Endothelial cell of umbilical vein (primary cell): ENCODE measurements at places on chromosomes 6 and 20. TPM values are rescaled to one million over a fixed set of nuclear protein-coding genes. Genes with fewer than 3 reads are reported as not detected.

RAB32 gene
- 65.6 and 78.3 TPM in 2 replicates for total RNA-seq

DNA sequence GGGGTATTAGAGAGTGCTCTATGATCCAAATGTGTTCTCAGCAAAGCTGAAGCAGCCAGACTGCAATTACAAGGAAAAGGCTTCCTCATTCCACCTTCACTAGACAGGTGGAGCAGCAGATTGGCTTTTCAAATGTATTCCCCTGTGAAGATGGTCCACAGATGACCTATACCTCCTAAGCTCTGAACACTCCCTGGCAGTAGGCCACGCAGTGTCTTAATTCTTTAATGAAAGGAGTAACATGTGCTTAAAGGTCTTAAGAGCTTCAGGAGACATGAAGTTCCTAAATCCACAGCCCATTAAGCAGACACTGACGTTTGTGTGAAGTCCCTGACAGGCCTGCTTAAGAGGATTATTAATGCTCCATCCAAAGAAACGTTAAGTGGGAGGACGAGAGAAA, 138.9 kb upstream of the NUP153 start:
- DNase-seq, result no peak

DNA sequence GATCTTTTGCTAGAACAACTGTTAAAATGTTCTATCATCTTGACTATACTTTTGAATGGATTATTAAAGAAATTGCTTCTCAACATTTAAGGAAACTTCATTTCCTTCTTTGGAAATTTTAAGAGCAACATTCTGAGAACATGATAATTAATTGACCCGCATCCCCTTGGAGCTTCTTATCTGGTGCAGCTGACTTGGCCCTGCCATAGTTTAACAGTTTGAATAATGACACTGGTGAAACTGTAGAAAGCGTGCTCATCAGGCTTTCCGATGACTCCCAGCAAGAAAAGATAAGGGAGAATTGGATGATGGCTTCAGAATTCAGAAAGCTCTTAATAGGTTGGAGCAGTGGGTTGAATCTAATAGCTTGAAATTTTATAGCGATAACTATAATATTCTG, 38.1 kb downstream of the SNX9 start:
- DNase-seq, result no peak

PROCR gene
- total RNA-seq, result 228 and 251 TPM in 2 replicates

DNA sequence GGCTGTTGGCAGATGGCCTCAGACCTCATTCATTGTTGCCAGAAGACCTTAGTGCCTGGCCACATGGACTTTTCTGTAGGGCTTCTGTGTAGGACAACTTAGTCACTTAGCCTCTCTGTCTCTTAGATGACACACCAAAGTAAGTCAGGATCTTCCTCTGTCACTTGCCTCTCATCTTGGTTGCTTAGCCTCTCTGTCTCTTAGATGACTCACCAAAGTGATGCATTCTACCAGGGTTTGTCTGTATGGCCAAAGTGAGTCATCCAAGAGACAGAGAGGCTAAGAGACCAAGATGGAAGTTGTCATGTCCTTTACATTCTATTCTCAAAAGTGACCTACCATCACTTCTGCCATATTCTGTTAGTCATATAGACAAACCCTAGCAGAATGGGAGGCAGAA, 255.9 kb upstream of the DEFB112 start:
- DNase-seq, result no peak

TNF gene
- total RNA-seq, result not detected in 2 replicates

GRCh38 chr20:4880051-4880450, 121.3 kb downstream of the SLC23A2 start:
- no peak for DNase-seq

TMEM239 gene
- not detected in 2 replicates for total RNA-seq

DNA sequence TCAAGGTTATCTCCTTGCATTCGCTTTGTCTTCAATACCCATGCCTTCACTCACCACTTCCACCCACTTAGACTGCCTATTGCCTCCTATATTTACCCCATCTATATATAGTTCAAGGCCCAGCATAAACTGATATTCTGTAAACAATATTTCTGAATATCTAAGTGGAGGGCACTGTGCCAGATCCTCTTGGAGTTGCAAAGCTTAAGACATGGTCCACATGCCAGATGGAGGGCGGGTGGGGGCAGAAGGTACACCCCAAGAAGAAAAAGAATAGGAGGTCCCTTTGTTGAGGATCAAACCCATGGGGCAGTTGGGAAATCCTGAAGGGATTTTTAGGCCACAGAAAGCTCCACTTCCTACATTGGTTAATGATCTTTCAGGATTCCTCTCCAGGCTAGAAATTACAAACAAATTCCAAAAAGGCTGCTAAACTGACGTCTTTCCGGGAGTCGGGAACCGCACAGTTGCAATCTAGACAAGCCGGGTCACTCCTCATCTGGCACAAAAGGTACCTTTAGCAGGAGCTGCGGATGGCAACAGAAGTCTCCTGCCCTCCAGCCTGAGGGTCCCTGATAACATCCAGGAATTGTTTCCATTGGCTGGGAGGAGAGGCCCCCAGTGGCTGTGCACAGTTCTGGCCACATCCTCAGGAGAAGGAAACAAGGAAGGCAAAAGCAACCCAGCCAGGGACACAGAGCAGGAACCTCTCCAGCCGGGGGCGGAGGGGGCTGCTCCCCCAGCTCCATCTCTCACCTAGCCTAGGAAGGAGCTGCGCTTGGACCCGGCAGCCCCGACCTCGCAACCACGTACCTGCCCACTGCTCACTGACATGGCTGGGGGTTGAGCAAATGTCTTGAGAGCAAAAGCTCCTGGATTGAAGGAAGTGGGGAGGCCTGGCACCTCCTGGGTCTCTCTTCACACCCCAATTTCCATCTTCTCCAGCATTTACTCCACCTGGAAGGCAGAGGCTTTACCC, 5.9 kb upstream of the LPIN3 start:
- DNase-seq, result peak; percentile 56

DNA sequence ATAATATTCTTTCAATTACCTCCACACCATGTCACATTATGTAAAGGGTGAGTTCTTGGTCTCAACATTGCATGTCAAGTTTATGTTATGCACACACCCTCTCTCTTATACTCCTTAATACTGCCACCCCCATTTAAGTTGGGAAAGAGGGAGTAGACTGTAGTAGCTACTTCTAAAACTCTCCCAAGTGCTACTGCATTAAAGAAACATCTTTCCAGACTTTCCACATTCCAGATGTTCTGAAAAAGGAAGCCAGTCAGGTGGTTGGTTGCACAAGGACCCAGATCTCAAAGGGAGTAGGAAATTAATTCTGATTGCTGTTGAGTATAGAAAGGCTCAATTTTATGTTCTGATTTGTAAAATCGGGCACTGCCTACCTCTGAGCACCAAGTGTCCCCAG, 419.5 kb downstream of the CD83 start:
- no peak for DNase-seq

- no peak for DNase-seq
Observed at GRCh38 chr6:84804720-84805119, 40.3 kb upstream of the TBX18 start.

DNA sequence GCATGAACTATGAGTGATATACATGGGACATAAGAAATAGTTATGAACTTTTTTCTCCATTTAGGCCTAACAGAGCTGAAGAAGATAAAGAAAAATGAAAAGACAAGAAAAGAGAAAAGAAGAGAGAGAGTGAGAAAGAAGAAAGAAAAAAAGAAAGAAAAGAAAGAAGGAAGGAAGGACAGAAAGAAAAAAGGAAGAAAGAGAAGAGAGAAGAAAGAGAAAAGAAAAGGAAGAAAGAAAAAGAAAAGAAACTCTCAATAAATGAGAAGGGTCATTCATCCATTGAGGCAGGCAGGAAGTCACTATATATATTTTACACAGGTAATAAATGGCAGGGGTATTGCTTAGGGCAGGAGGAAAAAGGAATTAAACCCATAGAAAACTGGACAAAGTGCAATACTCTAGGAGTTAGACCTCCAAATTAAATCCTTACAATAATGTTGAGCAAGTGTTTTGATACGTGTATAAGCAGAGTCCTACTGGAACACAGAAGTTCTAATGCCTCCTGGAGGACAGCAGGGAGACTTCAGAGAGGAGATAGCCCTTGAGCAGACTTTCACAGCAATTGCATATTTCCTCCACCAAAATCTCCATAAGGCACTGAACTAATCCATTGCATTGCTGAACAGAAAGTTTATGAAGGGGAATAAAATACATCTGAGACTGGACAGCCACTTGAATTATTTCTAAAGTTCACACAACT, 86.4 kb upstream of the TENT5A start:
- DNase-seq, result no peak

HINT3 gene
- total RNA-seq, result 8.4 and 9.7 TPM in 2 replicates

HLA-DPA1 gene
- 11.4 TPM in 1 of 2 replicates, not detected in the other for total RNA-seq

- DNase-seq, result no peak
Observed at GRCh38 chr6:170497841-170498301, 55.2 kb downstream of the PSMB1 start.

DNA sequence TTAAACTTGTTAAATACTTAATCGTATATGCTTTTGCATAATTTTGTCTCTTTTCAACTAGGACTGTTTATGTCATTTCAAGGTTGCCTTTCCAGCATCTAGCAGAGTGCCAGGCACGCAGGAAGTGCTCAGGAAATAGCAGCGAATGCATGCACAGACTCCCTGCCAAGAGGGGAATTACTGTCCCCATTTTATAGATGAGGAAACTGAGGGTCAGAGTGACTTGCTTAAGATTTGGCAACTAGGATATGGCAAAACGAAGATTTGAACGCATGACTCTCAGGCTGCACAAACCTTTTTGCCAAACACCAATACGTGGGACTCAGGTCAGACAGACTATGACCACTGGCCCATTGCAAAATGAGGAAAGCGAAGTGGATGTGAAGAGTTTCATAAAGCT, 22.5 kb downstream of the EYA2 start:
- DNase-seq, result no peak

DNA sequence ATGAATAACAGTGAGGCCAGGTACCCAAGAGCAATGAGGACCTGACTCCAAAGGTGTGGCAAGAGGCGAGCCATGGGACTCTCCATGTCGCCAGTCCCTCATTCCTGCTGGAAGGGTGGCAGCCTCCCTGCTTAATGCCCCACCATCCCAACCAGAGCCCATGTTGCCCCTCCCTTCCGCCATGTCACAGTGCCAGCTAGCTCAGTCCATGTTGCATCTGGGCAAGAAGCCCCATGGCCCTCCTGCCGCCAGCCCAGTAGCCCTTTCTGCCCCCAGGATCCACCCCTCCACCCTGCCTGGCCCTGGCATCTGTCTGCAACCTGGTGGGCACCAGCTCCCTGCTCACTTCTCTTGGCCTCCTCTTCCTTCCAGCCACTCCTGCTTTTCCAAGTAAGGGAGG, 6.0 kb upstream of the CPNE5 start:
- DNase-seq, result no peak

- DNase-seq, result no peak
Observed at GRCh38 chr6:150142097-150142669, 661 bp upstream of the PPP1R14C start.

ETV7 gene
- total RNA-seq, result 0.21 and 0.58 TPM in 2 replicates

GRCh38 chr6:118542184-118542952, 5.7 kb upstream of the PLN start:
- DNase-seq, result no peak

DNA sequence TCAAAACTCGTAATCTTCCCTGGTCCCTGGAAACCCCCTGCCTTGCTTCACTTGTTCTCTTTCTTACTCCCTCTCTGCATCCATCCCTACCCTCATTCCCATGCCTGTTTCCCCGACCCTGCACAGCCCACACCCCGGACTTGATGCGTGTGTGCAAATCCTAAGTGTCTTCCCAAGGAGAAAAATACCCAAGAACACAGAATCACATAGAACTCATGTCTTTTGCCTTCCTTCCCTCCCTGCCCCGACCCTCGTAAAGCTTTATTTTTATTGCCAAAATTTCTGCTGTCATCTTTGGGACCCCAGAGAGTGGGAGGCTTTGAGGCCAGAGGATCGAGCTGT, 169.6 kb upstream of the PMEPA1 start:
- no peak for DNase-seq

TRIM15 gene
- not detected in 2 replicates for total RNA-seq

- no peak for DNase-seq
Observed at GRCh38 chr6:143732536-143732935, 54.8 kb downstream of the PHACTR2 start.

DNA sequence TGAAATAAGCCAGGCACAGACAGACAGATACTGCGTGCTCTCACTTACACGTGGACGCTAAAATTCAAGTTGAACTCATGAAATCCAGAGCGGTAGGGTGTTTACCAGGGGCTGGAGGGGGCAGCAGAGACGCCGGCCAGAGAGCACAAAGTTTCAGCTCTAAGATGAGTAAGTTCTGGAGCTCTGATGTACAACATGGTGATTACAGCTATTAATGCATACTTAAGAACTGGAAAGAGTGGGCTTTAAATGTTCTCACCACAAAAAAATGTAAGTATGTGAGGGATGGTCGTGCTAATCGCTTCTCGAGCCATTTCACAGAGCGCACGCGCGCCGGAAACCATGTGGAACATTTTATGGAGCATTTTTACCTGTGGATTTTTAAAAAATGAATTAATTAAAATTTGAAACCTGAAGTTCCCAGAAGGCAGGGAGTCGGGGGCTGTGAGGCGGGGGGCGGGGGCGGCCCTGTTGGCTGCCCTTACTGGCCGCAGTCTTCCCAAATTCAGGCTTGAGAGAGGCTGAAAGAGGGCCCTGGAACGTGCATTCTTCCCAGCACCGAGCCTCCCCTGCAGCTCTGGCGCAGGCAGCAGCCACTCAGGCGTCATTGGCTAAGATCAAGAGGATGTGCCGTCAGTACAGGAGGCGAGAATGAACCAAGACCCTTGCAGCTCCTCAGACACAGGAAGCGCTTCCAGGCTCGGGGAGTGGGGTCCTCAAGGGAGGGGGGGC, 8.5 kb upstream of the SLCO4A1 start:
- DNase-seq, result no peak

GJA10 gene
- not detected in 2 replicates for total RNA-seq

SIGLEC1 gene
- not detected in 2 replicates for total RNA-seq

- DNase-seq, result no peak
Observed at GRCh38 chr6:72712910-72713309, 91.0 kb downstream of the KCNQ5 start.

PLN gene
- total RNA-seq, result not detected in 2 replicates
